Lung microvascular endothelial cell (primary cell): ENCODE measurements at places on chromosomes 3 and 15. TPM values are rescaled to one million over a fixed set of nuclear protein-coding genes. Genes with fewer than 3 reads are reported as not detected.

- no peak for DNase-seq
Measured at GRCh38 chr15:68565234-68565633, 13.6 kb upstream of the CORO2B start.

GRCh38 chr15:41861736-41862356 lies 23.2 kb downstream of the PLA2G4B start:
- no peak for DNase-seq

DNA sequence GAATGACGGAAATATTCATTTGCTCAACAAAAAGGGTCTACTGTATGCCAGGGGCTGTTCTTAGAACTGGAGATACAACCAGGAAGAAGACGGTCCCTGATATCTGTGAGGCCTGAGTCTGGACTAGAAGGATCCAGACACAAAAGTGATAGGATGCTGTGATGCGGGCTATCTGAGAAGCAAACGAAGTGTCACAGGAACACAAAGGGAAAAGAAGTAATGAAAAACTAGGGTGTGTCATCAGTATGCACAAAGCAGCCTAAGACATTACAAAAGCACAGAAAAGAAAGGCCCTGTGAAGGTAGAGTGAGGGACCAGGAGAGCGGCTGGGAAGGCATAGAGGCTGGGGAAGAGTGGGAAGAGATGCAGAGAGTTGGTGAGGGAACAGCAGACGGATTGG lies 63.3 kb upstream of the C3orf80 start:
- DNase-seq: no peak

DNA sequence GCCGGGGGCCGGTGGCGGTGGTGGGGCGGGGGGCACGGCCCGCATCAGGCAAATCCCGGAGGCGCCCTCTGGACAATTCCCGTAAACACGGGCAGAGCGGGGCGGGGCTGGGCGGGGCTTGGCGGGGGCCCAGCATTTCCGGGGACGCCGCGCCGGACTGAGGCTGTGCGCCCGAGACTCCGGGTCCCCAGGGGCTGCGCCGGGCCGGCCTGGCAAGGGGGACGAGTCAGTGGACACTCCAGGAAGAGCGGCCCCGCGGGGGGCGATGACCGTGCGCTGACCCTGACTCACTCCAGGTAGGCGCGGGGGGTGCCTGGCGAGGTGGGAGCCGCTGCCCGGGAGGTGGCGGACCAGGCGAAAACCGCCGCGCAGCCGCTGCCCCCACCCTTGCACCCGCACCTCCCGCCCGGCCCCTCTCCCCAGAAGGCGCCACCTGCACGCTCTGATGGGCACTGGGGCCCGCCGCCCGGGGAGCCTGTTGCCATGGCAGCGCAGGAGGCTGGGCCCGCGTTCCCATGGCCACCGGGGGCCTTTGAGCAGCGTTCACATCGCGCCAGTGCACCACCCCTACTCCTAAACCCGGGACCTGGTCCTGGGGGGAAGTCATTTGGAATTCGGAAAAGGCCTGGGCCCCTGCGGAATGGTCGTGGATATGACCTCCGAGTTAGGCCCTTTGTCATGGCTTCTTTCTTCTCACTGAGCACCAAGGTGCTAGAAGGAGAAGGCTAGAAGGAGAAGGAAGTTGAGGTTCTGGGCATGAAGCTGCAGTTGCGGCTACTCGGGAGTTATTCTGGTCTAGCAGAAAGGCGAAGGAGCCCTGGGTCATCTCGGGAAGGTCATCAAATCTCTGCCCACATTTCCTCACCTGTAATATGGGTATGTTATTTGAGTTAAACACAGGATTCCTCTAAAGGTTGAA lies 16.1 kb upstream of the SEMA4B start:
- peak; percentile 7 for DNase-seq

DNA sequence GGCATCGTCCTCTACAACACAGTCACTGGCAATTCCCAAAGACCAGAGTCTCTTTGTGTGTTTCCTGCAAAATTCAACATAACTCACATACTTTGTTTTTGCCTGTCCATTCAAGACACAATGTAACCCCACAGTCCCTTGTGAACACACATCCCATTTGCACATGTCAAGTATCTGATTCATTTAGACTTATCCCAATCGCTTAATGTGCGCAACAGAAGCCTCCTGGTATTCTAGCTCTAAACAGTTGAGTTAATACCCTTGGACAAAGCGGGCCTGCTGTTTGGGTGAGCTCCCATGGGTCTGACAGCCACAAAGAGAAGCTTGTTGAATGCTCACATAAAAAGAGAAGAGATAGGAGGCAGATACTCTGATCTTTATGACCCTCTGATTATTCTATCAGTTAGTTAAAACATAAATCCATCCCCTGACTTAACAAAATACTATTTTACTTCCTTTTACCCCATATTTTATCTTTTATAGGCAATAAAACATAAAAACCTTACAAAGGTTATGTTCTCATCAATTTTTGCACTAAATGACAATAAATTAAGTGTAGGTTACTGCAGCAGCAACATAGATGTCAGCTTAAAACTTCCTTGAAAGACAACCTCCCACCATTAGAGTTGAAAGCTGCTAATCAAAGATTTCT lies 79.4 kb downstream of the ANXA2 start:
- DNase-seq: no peak

The DAPK2 gene
- 7.2 and 13.5 TPM in 2 replicates for total RNA-seq

- DNase-seq: no peak
Measured at GRCh38 chr15:66873856-66874255, 171.8 kb downstream of the SMAD6 start.

DNA sequence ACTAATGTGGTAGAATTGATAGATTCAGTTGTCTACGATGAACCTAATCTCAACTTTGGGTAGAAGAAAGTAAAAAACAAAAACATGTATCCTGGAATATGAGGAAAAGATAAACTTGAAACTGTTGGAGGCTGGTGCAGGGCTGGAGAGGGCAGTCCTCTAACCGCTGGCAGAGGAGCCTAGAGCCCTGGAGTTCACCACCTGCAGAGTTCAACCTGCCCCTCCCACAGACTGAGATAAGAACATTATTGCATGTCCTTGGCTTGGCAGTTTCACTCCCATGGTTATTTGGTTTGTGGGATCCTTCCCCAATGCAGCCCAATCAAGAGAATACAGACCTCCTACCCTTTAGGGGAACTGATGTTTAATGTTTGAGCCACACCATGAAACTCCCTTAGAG lies 53.2 kb upstream of the GATM start:
- DNase-seq: no peak

DNA sequence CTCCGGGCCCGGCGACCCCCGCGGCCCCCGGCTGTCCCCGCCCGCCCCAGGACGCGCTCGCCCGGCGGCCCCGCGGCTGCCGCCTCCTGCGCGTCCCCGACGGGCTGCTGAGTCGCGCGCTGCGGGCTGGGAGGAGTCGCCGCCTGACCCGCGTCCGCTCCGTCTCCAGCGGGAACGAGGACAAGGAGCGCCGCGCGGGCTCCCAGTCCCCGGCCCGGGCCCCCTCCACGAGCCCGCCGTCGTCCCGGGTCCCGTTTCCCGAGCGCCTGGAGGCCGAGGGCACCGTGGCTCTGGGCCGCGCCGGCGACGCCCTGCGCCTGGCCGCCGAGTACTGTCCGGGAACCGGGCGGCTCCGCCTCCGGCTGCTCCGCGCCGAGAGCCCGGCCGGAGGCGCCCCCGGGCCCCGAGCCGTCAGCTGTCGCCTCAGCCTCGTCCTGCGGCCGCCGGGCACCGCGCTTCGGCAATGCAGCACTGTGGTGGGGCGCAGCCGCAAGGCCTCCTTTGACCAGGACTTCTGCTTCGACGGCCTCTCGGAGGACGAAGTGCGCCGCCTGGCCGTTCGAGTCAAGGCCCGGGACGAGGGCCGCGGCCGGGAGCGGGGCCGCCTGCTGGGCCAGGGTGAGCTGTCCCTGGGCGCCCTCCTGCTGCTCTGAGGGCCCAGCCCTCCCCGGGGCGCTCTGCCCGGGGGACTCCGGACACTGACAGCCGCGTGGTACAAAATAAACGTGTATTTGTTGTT lies 1.5 kb downstream of the C2CD4A start:
- peak; percentile 60 for DNase-seq

The GABRB3 gene
- total RNA-seq: 0.40 TPM in 1 of 2 replicates, not detected in the other

The GRK7 gene
- total RNA-seq: not detected in 2 replicates

The TMEM212 gene
- total RNA-seq: not detected in 2 replicates

GRCh38 chr3:174440253-174440701 lies 418.9 kb upstream of the NAALADL2 start:
- DNase-seq: peak; percentile 48

DNA sequence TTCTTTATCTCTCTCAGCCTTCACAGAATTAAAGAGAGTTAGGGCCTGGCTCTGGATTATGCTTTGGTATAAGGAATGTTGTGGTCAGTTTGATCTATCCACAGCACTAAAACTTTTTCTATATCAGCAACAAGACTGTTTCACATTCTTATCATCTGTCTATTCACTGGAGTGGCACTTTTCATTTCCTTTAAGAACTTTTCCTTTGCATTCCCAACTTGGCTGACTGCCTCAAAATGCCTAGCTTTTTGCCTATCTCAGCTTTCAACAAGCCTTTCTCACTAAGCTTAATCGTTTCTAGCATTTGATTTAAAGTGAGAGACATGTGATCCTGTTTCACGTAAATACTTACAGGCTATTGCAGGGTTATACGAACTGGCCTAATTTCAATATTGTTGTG lies 471.8 kb downstream of the GBE1 start:
- DNase-seq: no peak

- DNase-seq: no peak
Measured at GRCh38 chr3:189841473-189842205, 210.4 kb downstream of the TP63 start.

DNA sequence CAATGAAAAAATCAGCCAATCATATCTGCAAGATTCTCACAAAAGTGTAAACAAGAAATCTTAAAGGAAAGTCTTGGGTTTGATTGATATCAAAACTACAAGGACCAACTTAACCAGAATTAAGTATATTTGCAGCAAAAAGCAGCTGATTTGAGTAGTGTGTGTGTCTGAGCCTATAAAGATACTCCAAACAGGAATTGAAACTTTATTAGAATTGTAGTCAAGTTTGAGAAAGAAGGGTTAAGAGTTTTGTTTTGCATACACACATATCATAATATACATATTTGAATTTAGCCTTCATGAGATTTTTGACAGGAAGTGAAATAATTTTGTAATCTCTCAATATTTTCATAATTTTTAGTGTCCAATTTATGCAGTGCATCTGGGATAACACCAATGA lies 300.1 kb downstream of the NAALADL2 start:
- no peak for DNase-seq

DNA sequence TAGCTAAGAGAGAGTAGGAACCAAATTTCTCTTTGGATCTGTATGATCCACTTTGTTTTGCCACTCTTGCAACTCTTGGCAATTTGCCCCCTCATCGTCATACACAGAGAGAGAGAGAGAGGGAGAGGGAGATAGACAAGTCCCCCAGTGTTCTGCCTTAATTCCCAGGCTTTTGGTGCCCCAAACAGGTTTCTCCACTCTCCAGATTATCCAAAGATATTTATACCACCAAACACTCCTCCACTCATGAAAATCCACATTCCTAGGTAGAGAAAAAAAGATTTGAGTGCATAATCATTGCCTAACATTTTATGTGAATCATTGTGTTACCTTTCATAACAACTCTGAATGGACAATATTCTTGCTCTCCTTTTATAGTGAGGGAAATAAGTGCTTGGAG lies 15.3 kb downstream of the ACP3 start:
- no peak for DNase-seq

- no peak for DNase-seq
Measured at GRCh38 chr3:157789162-157789561, 285.9 kb upstream of the VEPH1 start.

DNA sequence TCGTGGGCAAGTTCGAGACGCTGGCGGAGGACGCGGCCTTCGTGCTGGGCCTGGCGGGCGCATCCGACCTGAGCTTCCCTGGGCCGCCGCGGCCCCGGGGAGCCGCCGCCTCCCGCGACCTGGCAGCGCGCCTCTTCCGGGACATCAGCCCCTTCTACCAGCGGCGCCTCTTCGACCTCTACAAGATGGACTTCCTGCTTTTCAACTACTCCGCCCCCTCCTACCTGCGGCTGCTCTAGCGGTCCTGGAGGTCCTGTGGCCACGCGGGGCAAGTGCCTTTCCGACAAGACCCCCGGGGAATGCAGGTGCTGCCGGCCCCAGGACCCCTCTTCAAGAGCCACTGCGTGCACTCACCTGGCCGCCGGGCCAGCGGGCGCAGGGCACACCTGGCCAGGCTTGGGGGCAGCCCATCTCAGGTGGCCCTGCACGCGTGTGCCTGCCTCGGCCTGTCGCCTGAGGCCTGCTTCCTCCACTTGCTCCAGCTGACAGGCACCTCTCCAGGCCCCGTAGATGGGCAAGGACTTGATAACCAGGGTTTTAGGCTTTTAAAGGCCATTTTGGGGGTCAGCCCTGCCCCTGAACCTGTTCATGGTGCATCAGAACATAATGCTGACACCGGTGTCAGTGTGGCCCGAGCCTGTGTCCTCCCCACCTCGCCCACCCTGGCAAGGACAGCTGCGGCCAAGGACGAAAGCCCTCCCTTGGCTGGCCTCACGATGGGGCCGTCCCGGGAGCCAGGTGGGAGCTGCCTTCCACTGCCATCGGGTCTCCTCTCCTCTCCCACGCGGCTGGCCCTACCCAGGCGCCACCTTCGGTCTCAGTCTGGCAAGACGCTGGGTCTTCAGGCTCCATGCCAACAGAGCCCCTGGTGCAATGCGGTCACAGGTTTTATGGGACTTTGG lies 16.1 kb downstream of the C3orf22 start:
- DNase-seq: no peak

The RPL29 gene
- total RNA-seq: 760 and 1,004 TPM in 2 replicates

DNA sequence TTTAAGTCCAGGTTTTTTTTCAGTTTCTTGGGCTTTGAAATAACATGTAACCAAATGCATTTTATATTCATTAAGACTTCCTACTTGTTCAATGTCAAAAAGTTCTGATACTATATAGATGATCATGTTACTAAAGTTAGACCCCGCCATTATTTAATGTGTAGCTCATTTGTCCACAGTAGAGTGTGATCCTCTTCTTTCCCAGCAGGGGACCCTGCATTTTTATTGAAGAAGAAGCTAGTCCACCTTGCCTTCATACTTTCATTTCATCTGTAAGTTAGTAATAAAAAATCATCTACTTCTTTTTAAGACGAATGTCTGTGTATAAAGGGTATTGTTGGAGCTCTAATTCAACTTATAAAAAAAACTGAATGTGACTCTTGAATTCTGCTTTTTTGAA lies 404.6 kb downstream of the SI start:
- DNase-seq: no peak

- DNase-seq: no peak
Measured at GRCh38 chr3:110928016-110928662, 143.5 kb upstream of the NECTIN3 start.

The SLC6A1 gene
- under 0.01 TPM in 1 of 2 replicates, not detected in the other for total RNA-seq

- DNase-seq: peak; percentile 57
Measured at GRCh38 chr3:170002879-170003278, 34.9 kb upstream of the GPR160 start.

DNA sequence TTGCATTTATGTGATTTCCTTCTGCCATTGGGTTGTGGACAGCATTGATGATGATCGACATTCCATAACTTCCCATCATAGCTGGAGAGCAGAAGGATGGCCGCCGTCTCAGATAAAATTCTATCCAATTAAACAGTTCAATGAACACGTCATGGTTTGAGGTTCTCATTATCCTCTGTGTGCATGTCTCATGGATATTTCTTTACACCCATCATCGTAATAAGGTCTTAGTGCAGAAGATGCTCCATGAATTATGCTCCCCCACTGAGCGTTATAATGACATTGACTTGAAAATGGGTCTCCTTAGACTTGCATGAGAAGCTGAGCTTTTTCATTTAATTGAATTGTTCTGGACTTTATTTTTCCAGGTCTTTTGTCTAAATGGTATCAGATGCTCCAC lies 92.1 kb downstream of the TRIM42 start:
- no peak for DNase-seq

- DNase-seq: no peak
Measured at GRCh38 chr15:90645873-90646575, 71.1 kb upstream of the BLM start.

The APBA2 gene
- total RNA-seq: 17.4 and 25.2 TPM in 2 replicates

- DNase-seq: no peak
Measured at GRCh38 chr15:100174904-100175275, 166.9 kb downstream of the ADAMTS17 start.

The PRRT3 gene
- total RNA-seq: 0.44 and 0.60 TPM in 2 replicates
